ENCODE measurements at places on chromosomes 1 and 21.

DNA sequence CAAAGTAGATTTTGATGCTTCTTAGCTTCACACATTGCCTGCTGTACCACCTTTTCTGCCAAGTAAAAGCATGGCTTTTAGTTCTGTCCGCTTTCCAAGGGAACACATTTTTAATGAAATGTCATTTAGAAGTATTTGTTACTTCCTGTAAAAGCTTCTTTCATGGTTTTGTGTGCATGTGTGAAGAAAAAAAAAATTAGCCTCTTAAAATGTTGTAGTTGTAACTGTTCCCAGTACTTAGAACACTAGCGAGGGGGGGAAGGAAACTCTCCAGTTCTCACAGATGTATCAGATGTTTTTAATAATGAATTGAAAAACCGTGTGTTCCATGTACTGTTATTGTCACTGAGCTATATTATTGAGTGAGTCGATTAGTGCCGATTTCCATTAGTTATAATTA is 568.3 kb upstream of the ADGRL2 start:
- DNase-seq: no peak
- no peaks in the 10 kb centered on the region for H3K4me1 ChIP-seq
- no peak overlapping the region for H3K27ac ChIP-seq
- no peak overlapping the region for H3K4me3 ChIP-seq

DNA sequence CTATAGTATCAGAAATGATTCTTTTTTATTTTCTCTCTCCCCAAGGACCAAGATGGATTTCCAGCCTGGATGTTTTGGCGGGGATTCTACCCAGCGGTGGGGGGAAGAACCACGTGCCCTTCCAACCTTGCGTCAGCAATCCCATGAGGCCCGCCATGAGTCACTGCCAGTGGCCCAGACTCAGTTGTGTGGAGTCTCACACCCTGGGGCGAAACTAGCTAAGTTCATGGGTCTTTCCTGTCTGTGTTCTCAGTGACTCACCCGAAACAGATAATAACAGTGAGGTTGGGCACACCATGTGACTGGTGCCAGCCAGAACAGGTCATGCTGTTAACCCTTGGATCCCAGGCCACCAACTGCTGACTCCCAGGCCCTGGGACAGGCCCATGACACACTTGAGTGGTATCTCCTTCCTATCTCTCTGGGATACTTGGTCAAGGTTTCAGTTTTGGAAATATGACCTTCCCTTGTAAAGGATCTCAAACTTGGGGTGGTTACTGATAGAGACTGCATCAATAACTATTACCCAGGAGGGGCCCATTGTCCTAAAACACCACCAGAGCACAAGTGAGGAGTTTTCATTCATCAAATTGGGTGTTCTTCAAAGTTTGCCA is 98.0 kb upstream of the DUSP10 start:
- H3K36me3 ChIP-seq: no peaks in the 10 kb centered on the region

GRCh38 chr1:42000766-42001165 is 82.0 kb upstream of the HIVEP3 start:
- H3K4me3 ChIP-seq: no peak overlapping the region
- H3K36me3 ChIP-seq: no peaks in the 10 kb centered on the region
- DNase-seq: no peak
- peaks cover 8% of the 10 kb centered on the region for H3K4me1 ChIP-seq
- H3K27me3 ChIP-seq: no peaks in the 10 kb centered on the region

DNA sequence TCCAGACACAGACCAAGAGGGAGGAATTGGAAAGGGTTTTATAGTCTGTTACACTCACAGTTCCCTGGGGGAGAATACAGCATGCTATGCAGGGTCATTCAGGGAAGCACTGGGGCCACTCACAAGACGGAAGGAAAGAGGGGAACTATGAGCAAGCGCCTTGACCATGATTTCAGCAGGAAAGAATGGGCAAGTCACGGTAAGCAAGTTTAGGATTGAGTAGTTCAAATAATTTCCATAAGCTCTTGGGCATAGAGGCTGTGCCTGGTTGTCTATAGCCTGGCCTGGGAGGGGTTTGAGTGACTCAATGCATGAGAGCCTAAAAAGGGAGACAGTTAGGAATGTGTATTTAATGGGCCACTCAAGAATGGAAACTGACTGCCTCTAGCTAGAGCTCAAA is 176.7 kb downstream of the TTLL7 start:
- H3K36me3 ChIP-seq: no peaks in the 10 kb centered on the region
- no peaks in the 10 kb centered on the region for H3K27me3 ChIP-seq
- H3K27ac ChIP-seq: no peak overlapping the region
- no peak for DNase-seq
- no peaks in the 10 kb centered on the region for H3K4me1 ChIP-seq

DNA sequence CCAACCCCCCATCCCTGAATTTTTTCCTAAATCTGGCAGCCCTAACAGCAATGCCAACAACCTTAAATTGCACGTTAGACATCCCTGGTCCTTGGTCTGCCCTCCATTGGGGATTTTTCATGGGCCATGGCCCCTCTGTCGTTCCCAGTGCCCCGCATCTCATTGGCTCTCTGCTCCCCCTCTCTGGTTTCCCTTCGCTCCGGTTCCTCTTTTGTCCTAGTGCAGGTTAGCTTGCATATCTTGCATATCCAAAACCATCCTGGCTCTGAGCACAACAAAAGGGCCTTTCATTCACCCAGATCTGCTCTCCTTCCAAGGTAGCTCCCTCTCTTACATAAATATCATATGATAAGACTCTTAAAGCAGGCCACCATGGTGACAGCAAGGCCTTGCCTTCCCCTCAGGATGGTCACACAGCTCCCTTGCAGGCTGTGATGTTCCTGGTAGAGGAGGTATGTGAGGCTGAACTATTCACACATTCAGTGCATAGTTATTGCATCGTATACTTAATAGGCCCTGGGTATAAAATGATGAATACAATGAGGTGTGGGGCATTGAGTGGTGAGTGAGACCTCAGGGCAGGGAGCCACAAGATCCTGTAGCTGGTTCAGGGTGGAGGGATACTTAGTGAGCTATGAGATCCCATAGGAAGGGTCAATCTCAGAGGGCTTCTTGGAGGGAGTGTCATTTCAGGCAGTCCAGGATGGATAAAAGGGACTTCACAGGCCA is 45.2 kb downstream of the TENT5C start:
- H3K36me3 ChIP-seq: no peaks in the 10 kb centered on the region
- no peak overlapping the region for H3K27ac ChIP-seq
- no peak overlapping the region for H3K4me3 ChIP-seq
- peaks cover 66% of the 10 kb centered on the region for H3K4me1 ChIP-seq
- no peak for DNase-seq

- H3K4me3 ChIP-seq: no peak overlapping the region
- no peak for DNase-seq
- peaks cover 64% of the 10 kb centered on the region for H3K36me3 ChIP-seq
- H3K4me1 ChIP-seq: peaks cover 50% of the 10 kb centered on the region
Observed at GRCh38 chr1:32186077-32186476, 6.6 kb downstream of the TXLNA start.

- no peak overlapping the region for H3K4me3 ChIP-seq
- H3K4me1 ChIP-seq: no peaks in the 10 kb centered on the region
- peaks cover 2% of the 10 kb centered on the region for H3K36me3 ChIP-seq
Observed at GRCh38 chr1:18723206-18723605, 92.6 kb downstream of the PAX7 start.

GRCh38 chr1:232211149-232211548 is 418.8 kb downstream of the SIPA1L2 start:
- DNase-seq: no peak
- no peaks in the 10 kb centered on the region for H3K36me3 ChIP-seq
- H3K4me1 ChIP-seq: no peaks in the 10 kb centered on the region
- H3K27me3 ChIP-seq: peaks cover 14% of the 10 kb centered on the region

GRCh38 chr1:178682429-178682828 is 42.6 kb upstream of the RALGPS2 start:
- no peak overlapping the region for H3K27ac ChIP-seq
- H3K4me3 ChIP-seq: no peak overlapping the region
- H3K4me1 ChIP-seq: no peaks in the 10 kb centered on the region
- no peaks in the 10 kb centered on the region for H3K27me3 ChIP-seq
- DNase-seq: no peak

DNA sequence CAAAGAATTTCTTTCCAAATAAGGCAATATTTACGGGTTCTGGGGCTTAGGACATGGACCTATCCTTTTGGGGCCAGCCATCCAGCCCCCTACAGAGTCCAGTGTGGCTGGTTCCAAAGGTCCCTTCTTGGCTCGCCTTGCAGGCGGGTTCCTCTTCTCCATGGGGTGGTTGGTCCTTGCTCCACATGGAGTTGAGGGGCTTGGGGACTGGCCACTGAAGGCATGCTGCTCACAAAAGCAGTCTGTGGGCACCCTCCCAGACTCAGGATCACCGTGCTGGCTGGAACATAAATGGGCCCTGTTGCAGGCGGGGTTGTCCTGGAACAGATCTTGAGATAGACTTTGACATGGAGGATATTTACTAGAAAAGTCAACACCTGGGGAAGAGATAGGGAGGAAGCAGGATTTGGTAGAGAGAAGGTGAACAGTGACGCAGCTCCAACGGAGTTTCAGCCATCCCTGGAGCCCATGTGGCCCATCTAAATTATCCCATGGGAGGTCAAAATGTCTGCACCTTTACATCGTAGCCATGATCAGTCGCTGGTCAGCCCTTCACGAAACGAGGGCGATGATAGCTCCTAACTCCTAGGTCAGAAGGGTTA is 39.1 kb upstream of the LRP8 start:
- H3K36me3 ChIP-seq: peaks cover 3% of the 10 kb centered on the region
- DNase-seq: peak; percentile 7
- H3K27ac ChIP-seq: peak overlapping the region; percentile 91
- H3K4me1 ChIP-seq: peaks cover 32% of the 10 kb centered on the region
- H3K27me3 ChIP-seq: peaks cover 14% of the 10 kb centered on the region
- peak overlapping the region; percentile 87 for H3K4me3 ChIP-seq

- H3K36me3 ChIP-seq: peaks cover 22% of the 10 kb centered on the region
- peak overlapping the region; percentile 90 for H3K4me3 ChIP-seq
- no peak for DNase-seq
Observed at GRCh38 chr1:150973258-150973835, 1.3 kb downstream of the CERS2 start.

DNA sequence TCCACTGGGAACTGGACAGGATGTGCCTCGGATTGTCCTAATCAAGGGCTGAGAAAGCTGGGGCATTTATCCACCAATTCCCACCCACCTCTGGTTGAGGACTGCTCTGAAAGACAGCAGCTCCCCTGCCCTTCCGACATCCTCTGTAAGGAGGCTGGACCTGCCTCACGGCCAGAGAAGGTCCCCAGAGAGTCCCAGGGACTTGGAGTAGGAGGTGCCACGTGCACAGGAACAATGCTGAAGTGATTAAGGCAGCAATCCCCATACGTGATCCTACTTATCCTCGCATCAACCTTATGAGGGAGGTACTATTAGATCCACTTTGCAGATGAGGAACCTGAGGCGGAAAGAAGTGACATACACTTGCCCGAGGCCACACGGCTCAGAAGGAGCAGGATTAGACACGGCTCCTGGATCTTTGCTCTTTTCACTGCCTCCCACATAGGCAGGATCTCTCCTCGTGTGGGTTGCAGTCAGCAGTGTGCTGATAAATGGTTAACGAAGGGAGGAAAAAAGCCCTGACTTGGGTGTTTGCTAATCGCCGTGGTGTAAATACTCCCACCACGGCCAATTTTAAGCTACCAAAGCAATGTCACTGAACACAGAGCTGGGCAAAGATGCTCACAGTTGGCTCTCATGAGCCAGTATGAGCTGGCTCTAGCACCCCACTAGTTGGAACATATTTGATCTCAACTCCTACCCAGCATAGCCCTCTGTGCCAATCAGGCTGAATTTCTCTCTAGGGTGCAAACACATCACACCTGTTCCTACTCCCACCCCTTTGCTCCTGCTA is 18.6 kb upstream of the LDLRAP1 start:
- H3K27me3 ChIP-seq: peaks cover 30% of the 10 kb centered on the region
- DNase-seq: no peak
- no peak overlapping the region for H3K27ac ChIP-seq
- peaks cover 8% of the 10 kb centered on the region for H3K4me1 ChIP-seq
- no peak overlapping the region for H3K4me3 ChIP-seq
- H3K36me3 ChIP-seq: no peaks in the 10 kb centered on the region

- H3K4me1 ChIP-seq: no peaks in the 10 kb centered on the region
- H3K4me3 ChIP-seq: no peak overlapping the region
- H3K27me3 ChIP-seq: no peaks in the 10 kb centered on the region
Observed at GRCh38 chr1:83883979-83884378, 115.0 kb downstream of the TTLL7 start.

DNA sequence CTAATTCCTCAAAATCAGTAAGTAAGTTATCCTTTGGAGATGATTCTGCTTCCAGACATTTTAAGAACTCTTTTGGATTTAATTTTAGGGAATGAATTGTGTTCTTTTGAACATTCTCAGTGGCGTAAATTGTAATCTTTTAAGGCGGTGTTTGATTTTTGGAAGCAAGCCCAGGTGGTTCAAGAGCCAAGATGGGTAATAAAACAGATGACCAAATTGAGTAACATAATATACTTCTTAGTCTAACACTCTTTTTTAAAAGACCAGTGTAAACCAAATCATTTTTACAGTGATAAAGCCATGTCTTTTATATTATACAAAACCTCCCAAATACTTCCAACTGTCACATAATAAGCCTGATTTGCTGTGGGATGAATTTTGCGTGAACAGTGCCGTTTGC is 133.8 kb downstream of the LRRC40 start:
- no peaks in the 10 kb centered on the region for H3K27me3 ChIP-seq
- no peak overlapping the region for H3K4me3 ChIP-seq
- H3K4me1 ChIP-seq: no peaks in the 10 kb centered on the region
- DNase-seq: no peak

DNA sequence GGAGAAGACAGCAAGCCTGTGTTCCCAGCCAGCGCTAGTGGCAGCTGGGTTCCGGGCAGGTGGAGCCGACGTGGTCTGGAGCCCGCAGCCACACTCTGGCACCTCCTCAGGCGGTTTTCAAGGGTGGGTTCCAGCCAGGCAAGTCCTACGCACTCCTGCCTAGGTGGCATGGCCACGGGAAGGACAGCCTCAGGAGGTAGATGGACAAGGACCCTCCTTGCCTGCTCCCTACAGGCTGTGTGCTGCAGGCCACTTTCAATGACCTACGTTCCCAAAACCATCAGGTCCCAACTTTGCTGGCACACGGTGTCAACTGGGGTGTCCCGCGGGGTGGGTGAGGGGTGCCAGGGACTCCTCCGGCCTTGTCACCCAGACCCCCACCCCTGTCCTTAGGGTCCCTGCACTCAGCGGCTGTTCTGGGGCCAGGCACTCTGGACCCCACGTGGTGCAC is 6.7 kb upstream of the PTGER3 start:
- no peak overlapping the region for H3K27ac ChIP-seq
- H3K36me3 ChIP-seq: peaks cover 13% of the 10 kb centered on the region

DNA sequence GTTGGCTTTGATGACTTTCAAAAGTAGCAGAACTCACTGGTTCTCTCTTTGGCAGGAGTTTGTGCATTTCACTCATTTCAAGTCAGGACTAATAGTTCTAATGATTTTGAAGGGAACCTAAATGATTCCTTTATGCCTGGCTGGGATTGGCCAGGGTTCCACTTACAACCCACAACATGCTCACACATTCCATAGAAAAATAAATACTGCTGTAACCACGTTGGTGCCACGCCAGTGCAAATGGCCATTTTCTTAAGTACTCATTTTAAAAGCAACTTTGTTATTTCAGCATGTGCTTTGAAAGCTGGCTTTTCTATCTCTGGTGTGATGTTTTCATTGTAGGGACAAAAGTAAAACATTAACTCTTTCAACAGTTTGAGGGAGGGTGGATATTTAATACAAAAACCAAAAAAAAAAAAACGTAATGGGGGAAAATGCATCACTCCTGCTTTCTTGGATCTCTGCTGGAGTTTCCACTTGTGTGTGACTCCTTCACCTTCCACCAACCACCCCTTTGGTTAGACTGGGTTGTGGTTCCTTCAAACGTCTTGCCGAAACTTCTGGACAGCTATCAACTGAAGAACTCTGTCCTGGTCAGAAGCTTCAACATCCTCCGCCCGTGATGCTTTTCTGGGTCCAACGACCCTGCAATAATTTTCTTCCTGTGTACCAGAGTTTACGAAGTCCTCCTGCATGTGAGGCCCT is 300.4 kb upstream of the RUNX1 start:
- H3K4me3 ChIP-seq: no peak overlapping the region
- H3K27ac ChIP-seq: no peak overlapping the region
- no peaks in the 10 kb centered on the region for H3K4me1 ChIP-seq
- H3K36me3 ChIP-seq: no peaks in the 10 kb centered on the region
- peaks cover 4% of the 10 kb centered on the region for H3K27me3 ChIP-seq
